ENCODE measurements at places on chromosomes 6 and 20. TPM values are rescaled to one million over a fixed set of nuclear protein-coding genes. Genes with fewer than 3 reads are reported as not detected.
A peak's percentile ranks its signal among the peaks of the same experiment; 100 is the strongest.

- no peak for DNase-seq
Measured at GRCh38 chr20:48578397-48579098, 249.3 kb downstream of the PREX1 start.

ENPP5 gene
- total RNA-seq = 3.0 TPM

DNA sequence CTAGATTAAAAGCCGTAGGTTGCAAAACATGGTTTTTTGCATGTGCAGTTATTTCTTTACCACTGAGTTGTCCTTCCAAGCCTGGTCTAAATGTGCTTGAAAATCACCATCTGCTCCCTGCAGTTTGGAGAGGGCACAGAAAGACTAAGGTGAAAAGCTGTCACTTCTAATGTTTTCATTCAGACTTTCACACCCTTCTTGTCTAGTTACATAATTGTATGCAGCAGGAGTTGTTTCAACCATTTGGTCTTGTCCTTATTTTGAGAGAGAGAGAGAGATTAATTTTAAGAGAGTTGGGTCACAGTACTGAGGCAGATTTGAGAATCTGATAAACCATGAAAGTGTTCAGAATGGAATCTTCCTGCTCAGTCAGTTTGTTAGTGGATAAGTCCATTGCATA is 82.5 kb downstream of the ARID1B start:
- no peak for DNase-seq

GRCh38 chr20:13199279-13199678 is 21.8 kb upstream of the ISM1 start:
- DNase-seq = no peak

DNA sequence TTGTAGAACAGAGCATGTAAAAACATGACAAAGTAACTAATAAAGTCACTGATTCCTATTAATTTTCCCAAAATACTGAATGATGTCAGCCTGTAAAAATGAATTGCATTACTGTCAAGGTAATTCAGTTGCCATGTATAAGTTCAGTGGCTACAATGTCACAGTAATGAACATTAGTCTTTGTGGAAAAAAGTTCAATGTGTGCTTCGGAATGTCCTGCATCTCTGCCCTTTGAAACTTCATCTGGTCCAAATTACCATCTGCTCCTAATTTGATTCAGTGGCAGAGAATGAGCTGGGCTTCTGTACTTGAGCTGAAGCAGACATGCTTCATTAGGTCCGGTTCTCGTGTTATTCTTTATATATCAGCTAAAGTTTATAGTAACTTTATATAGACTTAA is 567.4 kb downstream of the COL12A1 start:
- DNase-seq = no peak

PEX6 gene
- total RNA-seq = 28.9 TPM

GRCh38 chr6:150070236-150070818 is 1.4 kb upstream of the ULBP3 start:
- no peak for DNase-seq

- peak; percentile 27 for DNase-seq
Measured at GRCh38 chr20:38685853-38686473, 38.3 kb upstream of the SLC32A1 start.

DNA sequence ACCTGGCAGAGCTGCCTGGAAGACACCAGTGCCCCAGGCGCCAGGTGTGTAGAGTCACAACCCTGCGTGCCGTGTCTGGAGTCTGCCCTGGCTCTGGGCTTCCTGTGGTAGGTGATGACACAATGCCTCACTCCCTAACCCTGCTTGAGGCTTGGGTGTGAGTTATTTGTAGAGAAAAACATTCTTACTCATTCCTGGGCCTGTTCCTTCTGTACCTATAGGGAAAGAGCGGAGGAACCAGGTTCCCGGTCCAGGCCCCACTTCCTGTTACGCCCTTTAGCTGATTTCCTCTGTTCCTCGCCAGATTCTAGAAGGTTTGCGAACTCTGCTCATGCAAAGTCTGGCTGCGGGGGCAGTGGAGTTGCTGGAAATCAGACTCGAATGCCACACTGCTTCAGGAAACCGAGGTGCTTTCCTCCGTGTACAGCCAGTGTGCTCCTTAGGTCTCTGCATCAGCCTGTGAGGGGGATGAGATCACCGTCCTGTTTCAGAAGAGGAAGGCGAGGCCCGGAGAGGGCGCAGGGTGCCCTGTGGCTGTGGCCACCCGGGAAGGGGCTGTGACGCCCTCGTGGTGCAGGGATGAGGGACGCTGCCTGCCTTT is 67.1 kb upstream of the DUSP22 start:
- no peak for DNase-seq

GRCh38 chr6:166775180-166775922 is 148.3 kb upstream of the RPS6KA2 start:
- no peak for DNase-seq

CDH26 gene
- 1.3 TPM for total RNA-seq

DNA sequence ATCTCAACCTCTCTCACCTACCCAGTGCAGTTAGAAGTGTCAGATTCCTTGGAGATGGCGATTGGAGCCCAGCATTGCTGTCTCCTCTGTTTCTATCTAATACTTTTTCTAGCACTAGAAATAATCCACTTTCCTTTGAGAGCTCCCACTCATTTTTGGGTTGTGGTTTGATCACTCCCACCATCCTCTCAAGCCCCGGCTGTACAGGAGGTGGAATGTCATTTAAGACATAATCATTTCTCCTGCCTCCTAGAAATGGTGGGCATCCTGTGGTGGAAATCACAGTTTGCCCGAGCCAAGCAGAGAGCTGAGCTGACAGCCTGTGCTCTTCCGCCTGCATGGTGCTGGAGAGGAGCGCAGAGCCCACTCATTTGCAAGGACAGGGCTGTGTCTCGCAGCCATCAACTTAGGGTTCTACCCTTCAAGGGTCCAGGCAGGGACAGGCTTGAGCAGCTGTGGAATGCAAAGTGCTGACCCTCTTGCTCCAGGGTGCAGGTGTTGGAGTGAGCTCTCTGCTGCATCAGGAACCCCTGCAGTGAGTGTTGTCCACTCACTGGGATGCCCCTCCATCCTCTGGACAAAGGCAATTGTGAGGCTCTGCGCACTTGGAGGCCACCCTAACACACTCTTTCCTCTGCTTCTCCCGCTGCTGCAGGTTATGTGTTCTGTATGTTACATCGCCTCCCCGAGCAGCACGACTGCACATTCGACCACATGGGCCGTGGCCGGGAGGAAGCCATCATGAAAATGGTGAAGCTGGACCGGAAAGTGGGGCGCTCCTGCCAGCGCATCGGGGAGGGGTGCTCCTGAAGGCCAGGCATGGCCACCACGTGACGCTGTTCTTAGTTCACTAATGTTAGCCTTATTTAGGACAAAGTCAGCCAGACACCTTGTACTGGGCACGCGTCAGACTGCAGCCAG is 332.3 kb downstream of the ZFAND3 start:
- no peak for DNase-seq

DNA sequence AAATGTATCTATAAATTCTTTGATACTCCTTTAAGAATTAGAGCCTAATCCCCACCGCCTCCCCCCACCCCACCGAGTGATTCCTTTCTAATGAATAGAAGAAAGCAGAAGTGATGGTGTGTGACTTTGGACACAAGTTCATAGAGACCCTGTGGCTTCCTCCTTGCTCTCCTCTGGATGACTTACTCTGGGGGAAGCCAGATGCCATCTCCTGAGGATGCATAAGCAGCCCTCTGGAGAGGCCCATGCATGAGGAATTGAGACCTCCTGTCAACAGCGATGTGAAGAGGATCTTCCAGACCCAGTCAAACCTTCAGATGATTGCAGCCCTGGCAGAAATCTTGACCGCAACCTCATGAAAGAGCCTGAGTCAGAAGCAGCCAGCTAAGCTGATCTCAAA is 21.1 kb downstream of the AHCY start:
- no peak for DNase-seq

PTCRA gene
- total RNA-seq = not detected

DNA sequence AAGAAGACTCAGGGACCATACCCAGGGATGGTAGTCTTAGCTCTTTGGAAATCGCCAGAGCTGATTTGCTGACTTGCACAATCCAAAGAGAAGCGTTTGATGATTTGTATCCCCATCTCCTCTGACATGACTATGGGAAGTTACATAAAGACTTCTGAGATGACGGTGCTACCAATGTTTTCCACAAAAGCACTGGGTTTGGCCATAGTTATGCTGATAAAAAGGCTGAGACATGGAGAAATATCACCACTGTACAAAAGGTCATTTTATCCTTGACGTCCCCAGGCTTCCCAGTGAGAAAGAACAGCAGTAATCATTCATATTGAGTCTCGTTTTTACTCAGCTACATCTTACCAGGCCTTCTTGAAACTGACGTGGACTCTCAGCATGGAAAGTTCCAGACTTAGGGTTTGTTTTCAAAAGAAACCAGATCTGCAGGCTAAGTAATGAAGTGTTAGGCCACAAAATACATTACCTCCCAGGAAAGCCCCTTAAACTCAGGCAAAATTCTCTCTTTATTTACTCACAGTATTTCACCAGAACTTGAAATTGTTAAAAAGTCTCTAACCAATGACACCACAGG is 370.3 kb upstream of the JARID2 start:
- DNase-seq = no peak

DNA sequence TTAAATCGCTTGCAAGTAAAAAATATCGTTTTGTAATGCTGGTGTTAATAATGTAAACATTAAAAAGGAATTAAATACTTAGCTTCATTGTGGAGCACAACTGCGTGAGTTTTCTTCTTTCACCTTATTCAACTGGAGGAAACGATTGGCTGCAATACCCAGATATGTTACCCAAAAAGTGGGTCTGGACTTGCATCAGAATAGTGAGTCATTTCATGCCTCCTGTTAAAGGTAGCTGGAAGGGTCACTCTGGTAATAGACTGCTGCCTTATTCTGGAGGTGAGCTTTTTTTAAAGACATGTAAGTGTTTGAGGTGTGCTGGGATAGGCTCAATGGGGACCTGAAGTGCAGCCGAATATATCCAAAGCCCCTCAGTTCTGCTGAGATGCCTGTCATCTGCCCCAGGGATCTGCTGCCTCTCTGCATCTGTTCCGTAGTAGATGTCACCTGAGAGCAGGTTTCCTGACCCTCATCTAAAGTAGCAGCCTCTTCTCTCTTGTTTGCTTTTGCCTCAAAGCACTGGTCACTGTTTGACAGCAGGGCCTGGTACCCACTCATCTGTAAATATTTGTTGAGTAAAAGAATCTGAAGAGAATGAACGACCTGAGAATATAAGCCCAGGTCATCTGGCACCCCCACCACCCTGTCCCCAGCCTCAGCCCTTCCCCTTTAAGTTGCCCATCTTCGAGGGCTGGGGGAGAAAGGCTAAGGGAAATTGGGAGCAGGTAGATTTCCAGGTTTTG is 5.6 kb upstream of the UQCC2 start:
- DNase-seq = no peak

RBPJL gene
- not detected for total RNA-seq

PFDN4 gene
- total RNA-seq = 23.4 TPM

- DNase-seq = no peak
Measured at GRCh38 chr6:136822046-136822375, 381 bp upstream of the PEX7 start.

- no peak for DNase-seq
Measured at GRCh38 chr6:111727041-111727440, 121.4 kb upstream of the TRAF3IP2 start.

GRCh38 chr6:36604090-36605060 is 10.2 kb downstream of the SRSF3 start:
- DNase-seq = no peak

DNA sequence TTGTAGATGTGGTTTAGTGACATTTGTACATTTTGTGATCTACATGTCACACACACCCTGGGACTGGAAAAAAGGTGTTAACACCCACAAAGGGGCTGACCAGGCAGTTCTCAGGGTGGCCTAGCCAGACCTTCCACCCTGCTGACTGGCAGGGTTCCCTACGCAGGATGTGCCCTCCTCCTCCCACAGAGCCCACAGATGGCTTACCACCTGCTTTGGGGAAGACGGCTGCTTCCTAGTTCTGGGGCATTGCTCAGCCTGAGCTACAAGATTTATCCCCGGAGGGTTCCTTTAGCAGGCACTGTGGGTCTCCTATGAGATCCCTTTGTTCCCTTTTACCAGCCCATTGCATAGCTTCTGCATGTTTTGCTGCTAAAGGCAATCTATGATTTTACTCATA is 35.1 kb downstream of the SNAP25 start:
- DNase-seq = no peak

DNA sequence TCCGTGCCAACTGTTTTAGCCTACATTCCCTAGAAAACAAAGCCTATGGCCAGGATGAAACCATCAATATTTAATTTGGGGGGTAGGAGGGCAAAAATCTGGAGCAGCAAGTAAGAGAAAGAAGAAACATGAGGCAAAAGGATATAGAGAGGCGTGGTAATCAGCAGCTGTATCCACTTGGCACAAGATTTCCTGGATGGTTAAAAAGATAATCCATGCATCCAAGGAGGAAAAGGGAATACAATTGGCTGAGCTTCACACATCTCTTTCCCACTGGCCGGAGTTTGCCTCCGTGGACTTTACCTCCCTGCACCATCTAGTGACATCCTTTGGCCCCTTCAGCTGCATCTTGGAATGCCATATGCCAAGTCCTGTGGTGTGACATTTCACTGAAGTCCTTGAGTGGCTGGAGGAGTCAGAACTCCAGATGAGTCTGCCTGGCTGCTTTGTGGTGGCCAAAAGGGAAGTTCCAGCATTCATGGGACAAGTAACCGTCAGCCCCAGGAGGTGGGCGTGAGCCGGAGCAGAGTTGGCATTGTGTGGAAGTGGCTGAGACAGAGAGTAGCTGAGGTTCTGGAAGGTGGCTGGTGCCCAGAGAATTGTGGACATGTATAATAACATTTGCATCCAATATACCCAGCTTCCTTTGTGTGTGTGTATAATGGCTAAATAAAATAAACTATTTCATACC is 13.7 kb upstream of the TMX4 start:
- no peak for DNase-seq

DNA sequence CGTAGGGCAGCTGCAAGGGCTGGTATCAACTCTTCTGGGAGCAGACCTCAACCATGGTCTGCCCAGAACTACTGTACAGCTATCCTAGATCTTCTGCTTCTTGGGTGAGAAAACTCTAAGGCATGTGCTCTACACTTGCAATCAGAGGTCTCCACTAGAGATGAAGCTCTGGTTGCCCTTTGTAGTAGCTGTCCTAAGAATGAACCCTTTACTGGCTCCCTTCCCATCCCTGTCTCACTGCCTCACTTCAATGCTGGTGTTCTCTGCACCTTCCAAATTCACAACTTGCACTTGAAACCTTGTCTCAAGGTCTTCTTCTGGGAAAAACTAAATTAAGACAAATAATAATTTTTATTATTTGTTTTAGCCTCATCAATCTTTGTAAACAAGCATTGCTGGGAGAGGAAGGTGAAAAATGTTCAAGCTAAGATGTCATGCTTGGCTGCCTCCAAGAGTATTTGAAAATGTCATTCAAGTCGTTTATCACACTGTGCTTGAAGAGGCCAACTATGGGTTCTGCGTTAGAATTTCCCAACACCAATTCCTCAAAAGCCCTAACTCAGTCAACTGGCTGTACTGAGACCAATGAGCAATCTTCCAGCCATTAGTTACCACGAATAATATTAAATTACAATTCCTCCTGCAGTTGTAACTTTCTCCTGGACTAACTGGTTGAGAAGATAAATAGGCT is 255.7 kb upstream of the PRND start:
- no peak for DNase-seq

CFB gene
- 3.7 TPM for total RNA-seq

ARMC12 gene
- total RNA-seq = not detected

GRCh38 chr6:137820952-137821351 is 46.1 kb upstream of the TNFAIP3 start:
- no peak for DNase-seq
